SW 1271 (cell line): ENCODE measurements at places on chromosomes 4 and X.

GRCh38 chr4:77201343-77201742, 44.3 kb downstream of the CCNG2 start:
- DNase-seq, result no peak

GRCh38 chr4:169668069-169668721, 47.8 kb downstream of the CLCN3 start:
- DNase-seq, result no peak

DNA sequence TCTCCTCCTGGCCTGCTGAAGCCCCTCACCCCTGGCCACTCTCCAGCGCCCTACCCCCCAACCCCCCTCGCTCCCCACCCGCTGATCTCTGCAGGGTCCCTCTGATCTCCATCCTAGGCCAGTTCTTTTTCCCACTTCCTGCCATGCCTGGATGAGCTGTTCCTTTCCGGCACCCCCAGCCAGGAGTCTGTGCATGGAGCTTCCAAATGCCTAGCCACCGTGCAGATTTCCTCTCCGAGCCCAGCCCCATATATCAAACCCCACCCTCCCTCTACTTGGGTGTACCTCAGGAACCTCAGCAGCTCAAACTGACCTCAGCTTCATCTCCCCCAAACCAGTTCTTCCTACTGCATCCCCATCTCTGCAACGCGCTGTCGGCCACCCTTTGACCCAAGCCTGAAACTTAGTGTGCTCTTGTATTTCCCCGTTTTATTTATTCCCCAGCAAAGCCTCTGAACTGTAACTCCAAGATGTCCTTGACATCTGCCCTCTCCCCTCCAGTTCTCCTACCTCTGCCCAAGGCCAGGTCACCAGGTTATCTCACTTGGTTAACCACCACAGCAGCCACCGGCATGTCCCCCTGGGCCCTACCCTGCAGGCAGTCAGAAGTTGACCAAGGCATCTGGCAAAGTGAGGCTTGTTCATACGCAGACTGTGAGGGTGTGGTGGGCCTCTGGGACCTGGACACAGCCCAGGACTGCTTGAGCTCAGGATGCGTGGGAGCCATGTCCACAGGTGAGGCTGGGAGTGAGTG, 194.9 kb upstream of the PSAPL1 start:
- no peak for DNase-seq

- DNase-seq, result peak; percentile 8
Observed at GRCh38 chr4:8267077-8267476, 2.5 kb upstream of the HTRA3 start.

DNA sequence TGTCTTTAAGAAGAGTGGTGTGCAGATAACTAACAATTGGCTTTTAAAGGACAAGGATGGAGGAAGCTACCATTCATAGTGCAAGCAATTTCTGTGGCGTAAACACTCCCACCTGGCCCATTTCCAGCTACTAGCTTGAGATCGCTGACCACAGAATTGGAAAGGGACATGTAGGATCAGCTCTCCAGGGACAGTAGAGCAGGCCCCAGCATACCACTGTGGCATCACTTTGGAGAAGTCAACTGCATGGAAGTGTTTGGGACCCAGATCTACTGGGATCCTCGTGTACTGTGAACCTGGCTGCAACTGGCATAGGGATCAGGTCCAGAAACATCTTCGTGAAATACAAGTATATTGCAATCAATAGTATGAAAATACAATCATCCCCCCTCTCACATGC, 515.0 kb downstream of the INPP4B start:
- DNase-seq, result no peak

GRCh38 chrX:117274965-117275364, 812.2 kb upstream of the CT83 start:
- DNase-seq, result no peak

GRCh38 chr4:184166736-184167135, 50.9 kb downstream of the ENPP6 start:
- no peak for DNase-seq

DNA sequence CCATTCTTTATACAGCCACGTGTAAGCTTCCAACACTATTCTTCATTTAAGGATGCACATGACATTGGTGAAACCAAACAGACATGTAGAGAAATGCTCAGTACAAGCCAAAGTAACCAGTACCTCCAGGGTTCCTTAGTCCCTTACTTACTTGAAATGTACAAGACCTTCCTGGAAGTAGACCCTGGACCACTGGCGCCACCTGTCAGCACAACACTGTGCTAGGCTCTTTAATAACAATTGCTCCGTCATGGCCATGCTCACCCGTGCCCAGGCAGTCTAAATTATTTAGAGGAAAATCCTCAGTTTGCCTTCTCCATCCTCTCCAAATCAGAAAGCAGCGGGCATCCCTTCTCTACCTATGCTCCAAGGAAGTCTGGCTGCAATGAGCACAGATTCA, 52.7 kb downstream of the ADGRA3 start:
- no peak for DNase-seq

DNA sequence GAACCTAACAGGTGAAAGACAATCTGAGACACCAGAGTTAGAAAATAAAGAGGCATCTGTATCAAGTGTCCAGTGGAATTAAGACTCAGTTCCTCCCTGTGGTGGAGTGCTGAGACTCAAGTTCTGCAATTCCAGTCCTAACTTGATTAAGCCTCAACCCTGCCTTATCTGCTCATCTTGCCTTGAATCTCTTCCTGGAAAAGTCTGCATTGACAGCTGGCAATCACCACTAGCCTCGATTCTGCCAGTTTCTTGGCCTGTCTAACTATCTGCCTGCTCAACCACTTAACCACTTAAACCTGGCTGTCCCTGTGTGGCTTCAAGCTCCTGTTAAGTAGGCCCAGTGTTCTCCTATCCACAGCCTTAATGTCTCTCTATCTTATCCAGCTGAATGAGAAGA, 22.4 kb upstream of the NEIL3 start:
- no peak for DNase-seq

DNA sequence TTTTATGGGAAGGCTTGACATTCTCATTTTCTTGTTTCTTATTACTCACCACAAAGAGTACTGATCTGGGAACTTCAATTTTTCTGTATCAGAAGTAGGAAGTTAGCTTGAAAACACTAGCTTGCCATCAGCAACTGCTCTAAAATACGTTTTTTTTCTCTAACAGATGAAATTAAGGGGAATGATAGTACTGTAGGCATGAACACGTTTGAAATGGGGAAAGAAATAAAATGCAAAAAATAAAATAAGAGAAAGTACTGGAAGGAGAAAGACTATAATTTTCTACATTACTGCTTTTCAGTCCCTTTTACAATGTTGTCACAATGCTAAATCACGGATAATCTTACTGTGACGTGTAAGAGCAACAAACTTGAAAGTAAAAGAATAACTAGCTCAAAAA, 1.5 kb downstream of the RADX start:
- no peak for DNase-seq

DNA sequence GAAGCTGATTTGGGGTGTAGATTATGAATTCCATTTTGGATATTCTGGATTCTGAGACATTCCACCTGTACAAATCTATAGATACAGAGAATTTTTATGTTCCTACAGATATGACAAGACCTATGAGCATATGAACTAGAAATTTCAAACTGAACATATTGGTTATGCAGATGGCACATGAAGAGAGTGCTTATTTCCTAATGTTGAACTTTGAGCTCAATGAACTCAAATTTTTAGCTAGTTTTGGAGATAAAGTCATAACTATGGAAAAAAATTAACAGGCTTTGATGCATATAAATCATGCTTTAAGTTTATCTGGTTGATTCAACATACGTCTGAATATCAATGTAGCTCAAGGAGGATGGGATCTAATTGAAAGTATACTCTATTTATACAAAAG, 8.9 kb downstream of the CHIC2 start:
- no peak for DNase-seq

DNA sequence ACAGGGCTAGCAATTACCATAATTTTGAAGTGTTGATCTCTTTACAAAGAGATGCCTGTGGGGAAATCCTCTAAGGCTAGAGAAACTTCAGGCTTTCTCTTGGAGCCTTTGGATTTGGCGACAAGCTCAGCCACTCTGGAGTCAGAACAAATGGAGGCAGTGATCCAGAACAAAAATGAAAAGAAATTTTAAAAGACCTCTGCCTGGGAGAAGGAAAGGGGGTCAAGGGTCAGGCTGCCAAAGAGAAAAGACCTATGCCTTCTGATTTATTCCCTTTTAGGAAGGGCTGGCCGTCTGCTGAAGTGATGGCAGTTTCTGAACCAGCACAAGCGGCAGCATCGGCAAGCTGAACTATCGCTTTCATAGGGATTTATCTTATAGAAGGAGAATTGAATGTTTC, 140.8 kb upstream of the SFRP2 start:
- no peak for DNase-seq

- no peak for DNase-seq
Observed at GRCh38 chr4:8368998-8369397, 71.5 kb downstream of the ACOX3 start.

DNA sequence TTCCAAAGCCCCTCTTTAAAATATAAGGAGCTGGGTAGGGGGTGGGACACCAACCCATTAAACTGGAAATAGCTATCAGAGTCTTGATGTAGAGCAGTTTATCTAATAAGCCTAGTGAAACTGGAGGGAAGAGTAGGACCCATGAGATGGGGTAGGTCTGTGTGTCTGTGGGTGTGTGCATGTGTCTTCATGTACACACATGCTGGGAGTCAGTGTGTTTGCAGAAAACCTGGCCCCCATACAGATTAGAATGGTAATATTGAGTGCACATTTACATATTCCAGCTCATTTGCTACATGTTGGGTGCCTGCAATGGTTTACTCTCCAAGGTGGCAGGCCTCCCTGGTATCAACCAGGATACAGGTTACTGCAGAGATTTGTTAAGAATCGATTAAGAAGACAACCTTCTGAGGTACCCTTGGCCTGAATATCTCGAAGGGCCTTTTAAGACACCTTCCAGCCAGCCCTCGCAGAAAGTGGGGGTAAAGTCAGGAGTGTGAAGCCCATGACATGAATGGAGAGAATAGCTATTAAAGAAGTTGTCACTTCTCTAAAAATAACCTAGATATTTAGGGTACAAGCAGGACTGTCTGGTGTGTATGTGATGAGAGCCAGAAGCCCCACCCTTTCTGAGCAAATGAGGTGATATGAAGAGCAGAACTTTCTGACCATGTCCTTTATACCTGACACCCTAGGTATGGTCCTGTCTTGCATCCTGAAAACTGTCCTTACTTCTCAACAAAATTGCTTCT, 75.7 kb upstream of the TEX13D start:
- DNase-seq, result no peak

GRCh38 chr4:80155316-80155982, 41.9 kb upstream of the PRDM8 start:
- no peak for DNase-seq
